ENCODE measurements at places on chromosomes 7 and 10. TPM values are rescaled to one million over a fixed set of nuclear protein-coding genes. Genes with fewer than 3 reads are reported as not detected.

DOCK1 gene
- 20.9 TPM for polyA plus RNA-seq

- no peak for DNase-seq
These were observed 8.0 kb upstream of the CELF2 start for GRCh38 chr10:11009471-11010308.

GRCh38 chr10:101297901-101298486 is 56.0 kb upstream of the BTRC start:
- DNase-seq, result peak; percentile 64

GRCh38 chr7:155566011-155566836 is 19.9 kb upstream of the CNPY1 start:
- DNase-seq, result no peak

Data from cardiac muscle cell (in vitro differentiated cells and primary cell).